Kidney (tissue), 22 donors: ENCODE measurements at places on chromosomes 3 and 15. TPM values are rescaled to one million over a fixed set of nuclear protein-coding genes. Genes with fewer than 3 reads are reported as not detected.

The CCDC54 gene
- not detected for total RNA-seq

The PHLDB2 gene
- 85.6 TPM for total RNA-seq

GRCh38 chr15:63288778-63289378 is 11.5 kb downstream of the APH1B start:
- no peaks in the 10 kb centered on the region for H3K27me3 ChIP-seq
- H3K4me3 ChIP-seq = no peak overlapping the region
- no peak overlapping the region for H3K27ac ChIP-seq
- H3K36me3 ChIP-seq = peaks cover 4% of the 10 kb centered on the region

GRCh38 chr3:151351219-151351618 is 21.9 kb upstream of the P2RY13 start:
- DNase-seq = no peak
- H3K4me1 ChIP-seq = no peaks in the 10 kb centered on the region
- H3K4me3 ChIP-seq = no peak overlapping the region
- H3K27ac ChIP-seq = no peak overlapping the region
- no peaks in the 10 kb centered on the region for H3K36me3 ChIP-seq

- peaks cover 9% of the 10 kb centered on the region for H3K36me3 ChIP-seq
- no peaks in the 10 kb centered on the region for H3K27me3 ChIP-seq
- H3K27ac ChIP-seq = no peak overlapping the region
- no peak overlapping the region for H3K4me3 ChIP-seq
- DNase-seq = no peak
- peaks cover 10% of the 10 kb centered on the region for H3K4me1 ChIP-seq
Measured at GRCh38 chr3:42088803-42089530, 2.2 kb upstream of the TRAK1 start.

GRCh38 chr15:68196445-68197169 is 8.5 kb downstream of the CALML4 start:
- DNase-seq = no peak
- H3K4me3 ChIP-seq = no peak overlapping the region
- no peak overlapping the region for H3K27ac ChIP-seq
- no peaks in the 10 kb centered on the region for H3K4me1 ChIP-seq

- H3K4me3 ChIP-seq = no peak overlapping the region
- DNase-seq = no peak
- H3K4me1 ChIP-seq = no peaks in the 10 kb centered on the region
- no peak overlapping the region for H3K27ac ChIP-seq
- no peaks in the 10 kb centered on the region for H3K27me3 ChIP-seq
Measured at GRCh38 chr3:128335621-128336296, 130.9 kb downstream of the DNAJB8 start.

GRCh38 chr3:144028798-144029411 is 57.3 kb downstream of the DIPK2A start:
- H3K27me3 ChIP-seq = no peaks in the 10 kb centered on the region
- H3K36me3 ChIP-seq = no peaks in the 10 kb centered on the region
- H3K4me3 ChIP-seq = no peak overlapping the region
- H3K4me1 ChIP-seq = no peaks in the 10 kb centered on the region
- no peak for DNase-seq

GRCh38 chr15:20341901-20342600 is 199.5 kb downstream of the GOLGA6L6 start:
- DNase-seq = peak; percentile 73
- no peaks in the 10 kb centered on the region for H3K27me3 ChIP-seq
- no peak overlapping the region for H3K4me3 ChIP-seq
- H3K27ac ChIP-seq = peak overlapping the region; percentile 16

- no peak overlapping the region for H3K27ac ChIP-seq
- no peak for DNase-seq
- H3K4me1 ChIP-seq = no peaks in the 10 kb centered on the region
- H3K27me3 ChIP-seq = no peaks in the 10 kb centered on the region
- no peak overlapping the region for H3K4me3 ChIP-seq
Measured at GRCh38 chr3:21170964-21171363, 580.0 kb downstream of the ZNF385D start.

GRCh38 chr3:71874618-71875017 is 89.7 kb upstream of the PROK2 start:
- H3K36me3 ChIP-seq = no peaks in the 10 kb centered on the region
- H3K4me3 ChIP-seq = no peak overlapping the region
- H3K27ac ChIP-seq = no peak overlapping the region
- no peak for DNase-seq

GRCh38 chr15:100653608-100654007 is 51.2 kb downstream of the ASB7 start:
- H3K4me3 ChIP-seq = no peak overlapping the region
- H3K4me1 ChIP-seq = no peaks in the 10 kb centered on the region
- no peak for DNase-seq
- no peaks in the 10 kb centered on the region for H3K27me3 ChIP-seq
- H3K36me3 ChIP-seq = no peaks in the 10 kb centered on the region

- H3K27ac ChIP-seq = no peak overlapping the region
- no peak for DNase-seq
- no peaks in the 10 kb centered on the region for H3K4me1 ChIP-seq
- H3K4me3 ChIP-seq = no peak overlapping the region
Measured at GRCh38 chr15:69660658-69661405, 208.2 kb downstream of the RPLP1 start.

DNA sequence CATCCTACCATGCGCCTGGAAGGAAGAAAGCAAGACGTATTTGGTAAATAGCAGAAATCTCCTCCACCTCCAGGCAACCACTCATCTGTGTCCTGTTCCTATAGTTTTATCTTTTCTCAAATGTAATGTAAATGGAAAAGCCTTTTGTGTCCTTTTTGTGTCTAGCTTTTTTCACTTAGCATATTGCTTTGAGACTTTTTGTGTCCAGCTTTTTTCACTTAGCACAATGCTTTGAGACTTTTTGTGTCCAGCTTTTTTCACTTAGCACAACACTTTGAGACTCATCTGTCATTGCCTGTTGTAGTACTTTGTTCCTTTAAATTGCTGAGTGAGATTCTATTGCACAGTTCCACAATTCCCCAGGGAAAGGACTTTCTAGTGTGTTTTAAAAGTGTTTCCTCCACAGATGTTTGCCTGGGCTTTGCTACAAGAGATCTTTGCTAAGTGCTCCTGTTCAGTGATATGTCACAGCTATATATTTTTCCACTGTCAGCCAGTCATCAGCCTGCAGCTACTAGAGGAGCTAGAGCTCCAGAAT is 27.9 kb upstream of the MUC13 start:
- H3K4me3 ChIP-seq = no peak overlapping the region
- H3K27me3 ChIP-seq = no peaks in the 10 kb centered on the region
- no peak overlapping the region for H3K27ac ChIP-seq
- H3K4me1 ChIP-seq = peaks cover 13% of the 10 kb centered on the region
- DNase-seq = no peak
- no peaks in the 10 kb centered on the region for H3K36me3 ChIP-seq
